ENCODE measurements at places on chromosomes 5 and 9.

DNA sequence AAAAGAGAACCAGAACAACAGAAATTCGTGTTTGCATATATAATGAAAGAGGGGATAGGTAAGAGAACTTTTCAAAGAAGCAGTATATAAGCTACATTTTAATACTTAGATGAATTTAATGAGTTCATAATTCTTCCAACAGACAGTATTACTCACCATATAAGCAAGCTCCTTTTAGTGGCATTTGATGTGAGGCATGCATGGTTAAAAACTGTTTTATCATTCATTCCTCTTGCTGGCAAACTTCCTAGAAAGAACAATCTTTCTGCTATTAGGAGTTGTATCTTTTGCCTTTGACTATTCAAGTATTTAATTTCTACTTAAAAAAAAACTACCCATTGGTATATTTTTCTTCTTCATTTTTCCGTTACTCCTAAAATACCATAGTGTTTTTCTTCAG, 65.7 kb upstream of the EIF4EBP3 start:
- DNase-seq = no peak

DNA sequence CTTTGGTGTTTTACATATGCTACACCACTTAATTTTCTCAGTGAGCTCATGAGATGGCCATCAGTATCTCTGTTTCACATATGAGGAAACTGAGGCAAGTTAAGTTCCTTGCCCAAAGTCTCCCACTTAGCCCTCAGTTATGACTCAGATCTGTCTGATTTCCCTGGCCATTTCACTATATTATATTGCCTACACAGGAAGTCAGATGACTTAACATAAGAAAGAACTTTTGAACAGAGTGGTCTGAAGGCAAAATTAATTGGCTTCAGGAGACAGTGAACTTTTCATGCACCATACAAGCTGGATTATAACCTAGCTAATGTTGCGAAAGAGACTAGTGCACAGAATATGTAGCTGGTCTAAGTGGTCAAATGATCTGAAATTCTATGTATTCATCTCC, 221.6 kb downstream of the NFIB start:
- DNase-seq = no peak

DNA sequence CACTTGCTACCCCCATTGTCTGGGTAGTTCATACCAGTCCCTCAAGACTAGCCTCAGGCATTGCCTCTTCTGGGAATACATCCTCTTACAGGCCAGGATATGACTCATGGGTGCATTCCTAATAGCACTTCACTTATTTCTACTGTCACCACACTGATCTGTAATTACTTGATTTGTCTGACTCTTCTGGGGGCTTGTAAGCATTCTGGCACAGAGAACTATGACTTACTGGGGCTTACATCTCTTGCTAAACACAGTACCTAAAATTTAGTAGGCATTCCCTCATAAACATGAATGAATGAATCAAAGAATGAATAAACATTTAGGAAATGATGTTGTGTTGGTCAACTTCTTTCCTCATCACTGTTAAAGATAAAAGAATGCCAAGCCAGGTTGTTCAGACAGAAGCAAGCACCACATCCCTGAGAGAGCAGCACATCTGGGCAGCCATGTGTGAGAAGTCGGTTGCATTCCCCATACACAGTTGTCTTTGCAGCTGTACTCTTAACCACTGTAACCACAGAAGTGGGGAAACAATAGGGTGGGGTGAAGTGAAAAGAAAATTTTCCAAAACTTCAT, 27.6 kb downstream of the IL7R start:
- DNase-seq = no peak

- DNase-seq = no peak
Observed at GRCh38 chr5:116799401-116799800, 224.8 kb upstream of the SEMA6A start.

GRCh38 chr5:158309088-158309807, 450.3 kb upstream of the CLINT1 start:
- DNase-seq = no peak

DNA sequence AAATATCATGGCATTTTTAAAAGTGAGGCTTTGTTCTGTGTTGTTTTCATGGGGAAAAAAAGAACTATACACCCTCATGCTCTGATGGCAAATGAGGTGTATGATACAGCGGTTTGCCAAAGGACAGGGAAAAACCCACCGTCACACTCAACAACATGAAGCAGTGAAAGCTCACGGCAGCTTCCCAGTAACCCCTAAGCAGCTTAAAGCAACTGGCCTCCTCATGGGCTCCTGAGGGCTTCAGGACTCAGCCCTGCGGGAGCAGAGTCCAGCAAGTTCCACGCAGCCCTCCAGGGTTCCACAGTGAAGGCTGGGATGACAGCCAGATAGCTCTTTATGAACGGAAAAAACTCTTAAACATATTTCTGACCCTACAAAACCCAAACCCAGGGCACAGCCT, 12.9 kb downstream of the BARHL1 start:
- DNase-seq = no peak

GRCh38 chr5:175696139-175696854, 38.4 kb downstream of the HRH2 start:
- DNase-seq = no peak

DNA sequence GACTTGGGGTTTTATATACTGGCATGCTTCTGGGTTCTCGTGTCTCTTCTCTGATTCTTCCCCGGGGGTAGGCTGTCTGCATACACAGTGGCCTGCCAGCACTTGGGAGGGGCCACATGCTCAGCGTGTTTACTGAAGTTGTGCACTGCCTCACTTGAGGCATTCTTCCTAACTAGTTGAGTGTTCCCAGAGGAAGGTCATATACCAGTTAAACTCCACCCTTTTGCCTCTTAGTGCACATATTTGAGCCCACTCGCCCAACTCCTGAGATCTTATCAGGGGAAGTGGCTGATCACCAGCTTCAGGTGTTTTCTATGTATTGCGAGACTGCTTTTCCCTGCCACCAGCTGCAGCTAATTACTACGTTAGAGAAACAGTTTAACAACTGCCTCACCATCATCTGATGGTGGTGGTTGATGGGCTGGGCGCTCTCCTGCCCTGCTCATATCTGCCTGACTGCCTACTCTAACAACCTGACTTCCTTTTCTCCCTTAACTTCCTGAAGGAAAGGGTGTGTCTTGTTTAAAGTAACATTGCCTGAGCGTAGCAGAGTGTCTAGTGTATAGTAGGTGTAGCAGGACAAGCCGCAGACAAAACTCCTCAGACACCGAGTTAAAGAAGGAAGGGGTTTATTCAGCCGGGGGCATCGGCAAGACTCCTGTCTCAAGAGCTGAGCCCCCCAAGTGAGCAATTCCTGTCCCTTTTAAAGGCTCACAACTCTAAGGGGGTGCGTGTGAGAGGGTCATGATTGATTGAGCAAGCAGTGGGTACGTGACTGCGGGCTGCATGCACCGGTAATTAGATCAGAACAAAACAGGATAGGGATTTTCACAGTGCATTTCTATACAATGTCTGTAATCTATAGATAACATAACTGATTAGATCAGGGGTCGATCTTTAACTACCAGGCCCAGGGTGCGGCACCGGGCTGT, 60.1 kb upstream of the CLINT1 start:
- no peak for DNase-seq

GRCh38 chr5:108919591-108920326, 172.1 kb downstream of the FER start:
- DNase-seq = no peak
